Activated T-helper 2 cell treated with anti-CD3 and anti-CD28 coated beads, Interferon-gamma antibody, Interleukin-2, Interleukin-4, amounts not matched to agents 10 μg/mL and 5 μg/mL and 100 μg/mL, durations not matched to agents 14 hours and 24 hours and 36 hours (primary cell): ENCODE measurements at places on chromosomes 11 and 22. TPM values are rescaled to one million over a fixed set of nuclear protein-coding genes. Genes with fewer than 3 reads are reported as not detected.

Gene OR51E1
- total RNA-seq = not detected in 2 replicates

Gene TRPT1
- total RNA-seq = 33.7 and 35.5 TPM in 2 replicates

Gene SCN3B
- not detected in 2 replicates for total RNA-seq

Gene HNRNPUL2
- total RNA-seq = 62.6 and 63.5 TPM in 2 replicates

Gene GGTLC3
- not detected in 2 replicates for total RNA-seq

Gene NAV2
- 0.02 and 0.39 TPM in 2 replicates for total RNA-seq

Gene SLC5A1
- not detected in 2 replicates for total RNA-seq

Gene ZBTB16
- total RNA-seq = 2.8 and 2.9 TPM in 2 replicates

Gene SEPTIN3
- 7.1 and 8.5 TPM in 2 replicates for total RNA-seq

Gene IGLL1
- 0.21 TPM in 1 of 2 replicates, not detected in the other for total RNA-seq

Gene APOL3
- total RNA-seq = 35.6 and 48.3 TPM in 2 replicates

Gene OR56A5
- not detected in 2 replicates for total RNA-seq

Gene PATE2
- not detected in 2 replicates for total RNA-seq

Gene CYP2D6
- 3.5 and 3.6 TPM in 2 replicates for total RNA-seq

Gene SLC22A25
- total RNA-seq = not detected in 2 replicates

Gene HOATZ
- total RNA-seq = not detected in 2 replicates

Gene B3GAT1
- total RNA-seq = 0.05 and 0.27 TPM in 2 replicates

Gene JHY
- total RNA-seq = 0.91 and 1.3 TPM in 2 replicates

Gene TRIM29
- not detected in 2 replicates for total RNA-seq

Gene PHF21A
- 35.7 and 38.3 TPM in 2 replicates for total RNA-seq

Gene TLCD5
- 0.41 and 0.46 TPM in 2 replicates for total RNA-seq

Gene FGF4
- not detected in 2 replicates for total RNA-seq

Gene CNTF
- total RNA-seq = 3.4 and 4.0 TPM in 2 replicates

Gene NNMT
- total RNA-seq = not detected in 2 replicates

Gene TUG1
- total RNA-seq = 66.9 and 68.2 TPM in 2 replicates

Gene ARHGAP8
- 0.30 and 1.1 TPM in 2 replicates for total RNA-seq

Gene CRYBA4
- not detected in 2 replicates for total RNA-seq

Gene TYR
- not detected in 2 replicates for total RNA-seq

Gene SLC22A24
- not detected in 2 replicates for total RNA-seq
